Fibroblast of skin of scalp (primary cell): ENCODE measurements at places on chromosomes 6 and 20.

- peak; percentile 65 for DNase-seq
Measured at GRCh38 chr6:162999575-163000285, 272.0 kb downstream of the PACRG start.

DNA sequence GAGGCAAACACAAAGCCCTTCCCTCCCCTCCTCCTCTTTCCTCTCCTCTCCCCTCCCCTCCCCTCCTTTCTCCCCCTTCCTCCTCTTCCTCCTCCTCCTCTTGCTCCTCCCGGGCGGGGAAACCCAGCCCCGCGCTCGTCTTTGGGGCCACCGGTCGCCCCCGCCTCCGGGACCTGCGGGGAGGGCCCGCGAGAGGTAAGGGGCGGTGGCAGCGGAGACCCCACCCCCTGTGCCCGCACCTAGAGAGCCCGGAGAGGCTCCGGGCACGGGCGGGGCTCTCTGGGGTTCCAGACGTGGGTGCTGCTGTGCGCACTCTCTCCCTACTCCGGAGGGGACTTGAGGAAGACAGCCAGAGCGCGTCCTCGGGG, at the start of gene RIN2:
TSS of gene RIN2 (plus strand) at position 126 of the 368 bp plus-strand sequence. CDS start 131,344 bp downstream, outside the sequence.
- DNase-seq = no peak

- DNase-seq = no peak
Measured at GRCh38 chr20:25468126-25469075, 60.9 kb downstream of the GINS1 start.

GRCh38 chr6:43475516-43475915, 1.9 kb upstream of the TJAP1 start:
- DNase-seq = no peak

- DNase-seq = no peak
Measured at GRCh38 chr20:54456423-54456822, 19.0 kb upstream of the DOK5 start.

DNA sequence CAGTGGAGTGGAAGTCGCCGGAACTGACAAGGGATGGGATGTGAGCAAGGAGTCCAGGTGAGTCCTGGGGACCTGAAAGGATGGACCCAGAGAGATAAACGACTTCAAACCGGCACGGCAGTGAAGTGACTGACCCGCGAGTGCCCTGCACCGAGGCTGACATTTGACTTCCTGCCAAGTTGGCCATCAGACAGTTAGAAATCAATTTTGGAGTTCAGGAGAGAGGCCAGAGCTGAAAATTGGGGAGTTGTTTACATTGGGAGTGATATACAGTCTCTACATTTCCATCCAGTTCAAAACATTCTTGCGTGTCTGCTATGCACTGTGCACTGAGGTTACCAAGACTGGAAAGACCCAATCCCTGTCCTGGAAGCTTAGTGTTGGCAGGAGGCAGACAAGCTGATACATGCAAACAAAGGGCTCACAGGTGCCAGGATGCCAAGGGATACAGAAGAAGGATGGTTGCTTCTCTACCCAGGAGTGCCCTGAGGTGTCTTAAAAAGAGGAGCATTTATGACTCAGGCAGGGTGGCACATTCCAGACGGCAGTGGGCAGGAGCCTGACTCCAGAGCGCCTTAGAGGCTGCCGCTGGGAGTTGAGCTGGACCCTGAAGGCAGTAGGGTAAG, 186.6 kb downstream of the MTHFD1L start:
- DNase-seq = no peak

- peak; percentile 32 for DNase-seq
Measured at GRCh38 chr6:16737925-16738324, 23.3 kb downstream of the ATXN1 start.

DNA sequence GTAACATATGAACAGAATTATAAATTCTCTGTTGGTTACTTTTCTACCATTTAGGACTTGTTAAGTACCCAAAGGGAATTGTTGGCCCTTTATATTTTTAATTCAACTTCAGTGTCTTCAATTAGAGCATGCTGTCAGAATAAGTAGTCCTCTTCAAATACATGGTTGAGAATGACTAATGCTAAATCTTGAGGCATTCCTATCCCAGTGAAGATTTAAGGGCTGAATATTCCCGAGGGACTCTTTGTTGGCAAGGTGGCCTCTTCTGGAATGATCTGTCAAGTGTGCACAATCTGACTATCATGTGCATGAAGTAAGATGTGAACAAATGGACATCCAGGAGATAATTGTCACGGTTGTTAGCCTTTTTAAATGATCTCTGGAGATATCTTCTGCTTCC, 421.7 kb downstream of the BMP2 start:
- DNase-seq = peak; percentile 29

DNA sequence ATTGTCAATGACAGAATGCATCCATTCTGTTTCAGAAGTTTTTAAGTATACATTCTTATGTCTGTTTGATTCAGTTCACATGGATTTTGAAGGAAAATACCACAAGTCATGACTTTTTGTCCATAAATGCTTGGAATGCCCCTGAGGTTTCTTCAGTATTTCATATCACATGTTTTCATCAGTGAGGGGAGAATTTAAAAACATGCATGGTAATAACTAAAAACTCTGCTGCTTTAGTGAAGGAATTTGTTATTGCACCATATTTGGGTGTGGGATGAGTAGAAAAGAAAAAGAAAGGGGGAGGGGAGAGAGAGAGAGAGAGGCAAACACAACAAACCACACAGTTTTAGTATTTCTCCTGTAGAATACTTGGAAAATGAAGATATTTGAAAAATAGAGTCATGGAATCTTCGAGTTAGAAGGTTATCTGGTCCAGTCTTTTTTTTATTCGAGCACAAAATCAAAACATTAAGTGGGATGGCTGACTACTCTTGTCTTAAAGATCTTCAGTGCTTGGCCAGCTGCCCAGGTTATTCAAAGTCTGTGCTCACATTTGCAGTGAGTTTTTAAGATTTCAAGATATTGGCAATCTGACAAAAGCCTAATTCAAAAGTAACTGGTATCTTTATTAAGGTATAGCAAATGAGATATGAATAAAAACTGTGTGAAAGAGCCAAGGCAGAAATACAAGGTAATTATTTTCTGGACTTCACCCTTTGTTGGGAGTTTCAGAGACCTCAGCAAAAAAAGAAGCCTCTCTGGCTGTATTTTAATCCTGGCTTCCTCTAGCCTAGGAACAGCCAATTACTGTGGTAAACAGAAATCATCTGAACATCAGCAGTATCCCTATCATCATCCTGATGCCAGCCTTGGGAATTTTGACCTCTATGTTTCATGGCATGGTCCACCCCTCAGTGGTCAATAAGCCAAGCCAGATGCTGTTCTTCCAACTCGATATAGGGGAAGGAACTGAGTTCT, 687.9 kb upstream of the CITED2 start:
- DNase-seq = peak; percentile 99

DNA sequence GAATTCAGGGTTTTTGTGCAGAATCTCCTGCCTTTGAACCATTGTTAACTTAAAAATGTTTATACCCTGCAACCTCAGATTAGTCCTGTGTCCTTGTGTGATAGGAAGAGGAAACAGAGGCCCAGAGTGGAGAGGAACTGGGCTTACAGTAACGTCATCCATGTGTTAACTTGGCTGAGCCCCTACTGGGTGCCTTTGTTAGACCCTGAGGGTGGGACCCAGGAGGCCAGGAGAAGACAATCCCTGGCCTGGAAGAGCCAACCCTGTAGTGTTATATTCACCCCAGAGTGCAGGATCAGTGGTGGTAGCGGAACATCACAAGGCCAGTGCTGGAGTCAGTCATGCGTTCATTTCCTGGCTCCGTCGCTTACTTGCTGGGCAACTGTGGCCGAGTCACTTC, 10.6 kb downstream of the MYLK2 start:
- no peak for DNase-seq

- no peak for DNase-seq
Measured at GRCh38 chr20:21556398-21556797, 42.5 kb upstream of the NKX2-2 start.

DNA sequence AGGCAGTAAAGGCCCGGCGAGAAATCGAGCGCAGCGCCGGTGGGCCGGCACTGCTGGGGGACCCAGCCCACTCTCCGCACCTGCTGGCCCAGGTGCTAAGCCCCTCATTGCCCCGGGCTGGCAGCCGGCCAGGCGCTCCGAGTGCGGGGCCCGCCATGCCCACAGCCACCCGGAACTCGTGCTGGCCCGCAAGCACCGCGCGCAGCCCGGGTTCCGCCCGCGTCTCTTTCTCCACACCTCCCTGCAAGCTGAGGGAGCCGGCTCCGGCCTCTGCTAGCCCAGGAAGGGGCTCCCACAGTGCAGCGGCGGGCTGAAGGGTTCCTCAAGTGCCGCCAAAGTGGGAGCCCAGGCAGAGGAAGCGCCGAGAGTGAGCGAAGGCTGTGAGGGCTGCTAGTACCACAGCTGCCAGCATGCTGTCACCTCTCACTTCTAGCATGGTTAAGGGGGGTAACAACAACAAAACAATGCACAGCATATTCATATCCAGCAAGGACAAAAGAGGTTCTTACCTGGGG, 11.3 kb upstream of the GMPR start:
- no peak for DNase-seq

GRCh38 chr6:120966321-120966720, 368.0 kb downstream of the TBC1D32 start:
- no peak for DNase-seq

GRCh38 chr20:59117526-59117925, 46.1 kb upstream of the ZNF831 start:
- no peak for DNase-seq

- DNase-seq = no peak
Measured at GRCh38 chr6:56734335-56734734, 91.6 kb upstream of the DST start.

GRCh38 chr6:45001663-45002062, 326.5 kb upstream of the RUNX2 start:
- DNase-seq = no peak
